ENCODE measurements at places on chromosomes 6 and 20.
A peak's percentile ranks its signal among the peaks of the same experiment; 100 is the strongest.

DNA sequence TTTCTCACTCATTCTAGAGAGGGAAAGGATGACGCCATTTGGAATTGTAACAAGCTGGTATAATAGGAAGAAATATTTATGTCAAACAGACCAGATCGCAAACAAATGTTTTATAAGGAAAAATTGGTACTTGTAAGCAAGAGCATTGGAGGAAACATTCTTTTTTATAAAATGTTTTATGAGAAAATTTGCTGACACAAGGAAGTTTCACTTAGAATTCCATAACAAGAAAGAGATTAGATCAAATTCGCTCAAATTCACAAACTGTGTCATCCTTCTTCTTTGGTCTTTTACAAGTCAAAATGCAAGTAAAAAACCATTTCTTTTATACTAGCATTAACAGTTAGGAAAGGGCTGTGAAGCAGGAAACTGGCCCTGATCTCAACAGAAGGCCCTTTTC lies 179.9 kb downstream of the TRDN start:
- DNase-seq, result no peak

GRCh38 chr6:50791900-50792508 lies 26.7 kb upstream of the TFAP2B start:
- DNase-seq, result peak; percentile 50

DNA sequence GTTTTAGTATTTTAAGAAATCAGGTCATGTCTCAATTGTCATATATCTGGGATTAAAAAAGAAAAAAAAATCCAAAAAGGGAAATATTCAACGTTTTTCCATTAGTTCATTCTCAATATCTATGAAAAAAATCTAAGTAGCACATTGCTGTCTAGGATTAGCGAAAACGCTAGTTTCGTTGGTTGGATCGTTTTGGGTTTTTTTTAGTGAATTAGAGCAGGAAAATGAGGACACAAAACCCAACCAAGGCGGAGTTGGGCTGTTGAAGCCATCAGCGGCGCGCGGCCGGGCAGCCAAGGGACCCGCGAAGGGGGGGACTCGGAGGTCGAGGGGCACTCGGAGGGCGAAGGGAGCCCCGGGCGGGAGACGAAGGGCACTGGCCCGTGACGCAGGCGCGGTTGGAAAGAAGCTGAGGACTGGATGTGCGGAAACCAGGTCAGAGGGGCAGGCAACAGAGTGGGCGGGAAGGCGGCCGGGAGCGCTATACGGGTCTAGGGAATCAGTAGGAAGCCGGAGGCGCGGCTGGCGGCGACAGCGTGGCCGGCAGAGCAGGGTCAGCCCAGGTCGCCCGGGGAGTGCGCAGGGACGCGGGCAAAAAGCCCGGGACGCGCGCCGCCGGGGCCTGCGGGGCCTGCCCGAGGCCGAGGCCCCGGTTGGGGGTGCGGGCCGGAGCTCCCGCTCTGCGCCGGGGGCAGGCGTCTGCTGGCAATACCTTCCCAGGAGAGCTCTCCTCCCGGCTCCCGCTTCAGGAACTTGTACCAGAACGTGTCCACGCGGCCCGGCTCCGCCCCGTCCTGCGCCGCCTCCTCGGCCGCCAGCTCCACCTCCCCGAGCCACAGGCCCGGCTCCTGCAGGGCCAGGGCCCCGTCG lies 599 bp downstream of the EPM2A start:
- peak; percentile 89 for DNase-seq

- DNase-seq, result no peak
These were observed at the start of gene CRISP3 for GRCh38 chr6:49744259-49744658. Gene CRISP3, minus strand, starts transcription at chr6:49744388. Its CDS starts 21 bp downstream, at chr6:49744367.

DNA sequence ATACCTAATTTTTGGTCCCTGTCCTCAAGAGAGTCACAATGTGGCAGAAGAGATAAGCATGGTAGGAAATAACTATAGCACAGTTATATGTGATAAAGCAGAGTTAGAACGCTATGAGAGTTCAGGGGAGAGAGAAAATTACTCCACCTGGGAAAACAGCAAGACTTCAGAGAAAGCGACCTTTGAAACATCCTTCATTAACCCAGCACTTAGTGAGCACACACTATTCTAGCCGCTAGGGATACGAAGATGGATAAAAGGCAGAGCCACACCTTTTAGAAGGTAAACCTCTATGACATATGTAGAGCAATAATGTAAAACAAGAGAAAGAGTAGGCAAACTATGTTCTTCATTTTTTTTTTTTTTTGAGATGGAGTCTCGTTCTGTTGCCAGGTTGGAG lies 264.3 kb downstream of the PTPRK start:
- no peak for DNase-seq

DNA sequence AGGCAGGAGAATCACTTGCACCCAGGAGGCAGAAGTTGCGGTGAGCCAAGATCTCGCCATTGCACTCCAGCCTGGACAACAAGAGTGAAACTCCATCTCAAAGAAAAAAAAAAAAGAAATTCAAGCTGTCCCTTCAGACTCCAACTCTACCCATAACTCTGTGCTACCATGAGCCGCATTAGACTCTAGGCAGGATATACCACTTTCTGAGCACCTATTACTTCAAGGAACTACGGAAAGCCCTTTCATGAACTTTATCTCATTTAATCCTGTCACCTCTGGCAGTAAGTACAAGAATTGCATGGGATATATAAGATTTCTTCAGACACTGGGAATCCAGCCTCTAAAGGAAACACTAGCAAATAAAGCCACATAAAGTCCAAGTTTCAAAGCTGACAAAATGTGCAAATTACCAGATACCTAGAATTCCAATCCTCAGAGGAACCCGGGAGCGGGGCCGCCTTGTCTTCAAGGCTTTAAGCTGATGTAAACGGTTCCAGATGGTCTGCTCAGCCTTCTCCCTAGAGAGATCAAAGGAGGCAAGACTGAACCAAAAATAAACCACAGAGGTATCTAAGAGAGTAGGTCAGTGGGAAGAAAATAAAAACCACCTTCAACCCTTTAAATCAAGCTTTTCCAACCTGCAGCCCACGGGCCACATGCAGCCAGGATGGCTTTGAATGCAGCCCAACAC lies 9.4 kb downstream of the CDK5RAP1 start:
- DNase-seq, result no peak

- DNase-seq, result no peak
These were observed 25.8 kb upstream of the TNFRSF21 start for GRCh38 chr6:47335466-47335865.

- no peak for DNase-seq
These were observed 465.2 kb downstream of the MAFB start for GRCh38 chr20:40223810-40224209.

- no peak for DNase-seq
These were observed 86.7 kb downstream of the SCML4 start for GRCh38 chr6:107737397-107737793.

- no peak for DNase-seq
These were observed 1.1 kb downstream of the GNL1 start for GRCh38 chr6:30554962-30555815.

DNA sequence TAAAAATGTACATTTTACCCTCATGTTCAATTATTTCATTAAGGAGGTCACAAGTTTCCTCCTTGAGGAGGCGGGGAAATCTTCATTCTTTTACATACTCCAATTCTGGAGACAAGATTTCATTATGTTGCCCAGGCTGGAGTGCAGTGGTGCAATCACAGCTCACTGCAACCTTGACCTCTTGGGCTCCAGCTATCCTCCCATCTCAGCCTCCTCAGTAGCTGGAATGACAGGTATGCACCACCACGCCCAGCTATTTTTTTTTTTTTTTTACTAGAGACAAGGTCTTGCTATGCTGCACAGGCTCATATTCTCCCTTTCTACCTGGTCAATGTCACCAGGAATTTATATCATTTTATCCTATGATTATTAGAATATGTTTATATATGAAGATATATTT lies 85.8 kb downstream of the FUT9 start:
- no peak for DNase-seq

- DNase-seq, result peak; percentile 6
These were observed 703.5 kb upstream of the CITED2 start for GRCh38 chr6:140077827-140078560.

GRCh38 chr20:6704132-6704861 lies 63.2 kb upstream of the BMP2 start:
- peak; percentile 83 for DNase-seq

DNA sequence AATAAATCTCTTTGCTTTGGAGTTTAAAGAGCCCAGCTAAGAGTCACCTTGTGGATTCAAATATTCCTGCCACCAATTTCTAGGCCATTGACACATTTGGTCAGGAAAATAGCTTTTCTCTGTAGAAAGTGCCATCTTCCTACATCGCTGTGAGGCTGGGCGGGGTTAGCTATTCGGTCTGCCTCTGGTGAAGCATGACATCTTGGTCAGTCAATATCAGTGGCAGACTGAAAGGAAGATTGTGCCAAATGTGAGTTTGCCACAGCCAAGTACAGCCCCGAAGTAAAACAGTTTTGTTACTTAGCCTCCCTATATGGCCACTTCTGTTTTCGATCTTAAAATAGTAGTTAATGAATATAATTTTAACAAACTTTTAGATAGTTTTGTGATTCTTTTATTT lies 65.5 kb upstream of the FABP7 start:
- no peak for DNase-seq

- DNase-seq, result no peak
These were observed 83.8 kb downstream of the FNDC1 start for GRCh38 chr6:159252955-159253508.

DNA sequence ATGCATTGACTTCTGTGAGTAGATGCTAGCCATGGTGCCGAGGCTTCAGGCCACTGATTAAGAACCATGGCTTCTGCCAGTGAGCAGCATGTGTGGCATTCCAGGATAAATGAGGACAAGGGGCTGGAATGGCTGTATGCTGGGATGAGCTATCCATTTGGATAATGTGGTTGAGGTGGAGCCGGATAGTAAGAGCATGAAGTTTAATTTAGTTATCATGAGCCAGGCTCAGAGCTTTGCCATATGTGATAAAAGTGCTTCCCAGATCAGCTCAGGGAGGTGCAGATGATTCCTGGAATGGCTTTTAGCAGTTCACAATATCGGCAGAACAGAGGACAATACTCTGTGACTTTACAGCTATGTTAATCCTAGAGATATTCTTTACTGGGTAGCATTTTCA lies 34.6 kb upstream of the RNF8 start:
- no peak for DNase-seq

DNA sequence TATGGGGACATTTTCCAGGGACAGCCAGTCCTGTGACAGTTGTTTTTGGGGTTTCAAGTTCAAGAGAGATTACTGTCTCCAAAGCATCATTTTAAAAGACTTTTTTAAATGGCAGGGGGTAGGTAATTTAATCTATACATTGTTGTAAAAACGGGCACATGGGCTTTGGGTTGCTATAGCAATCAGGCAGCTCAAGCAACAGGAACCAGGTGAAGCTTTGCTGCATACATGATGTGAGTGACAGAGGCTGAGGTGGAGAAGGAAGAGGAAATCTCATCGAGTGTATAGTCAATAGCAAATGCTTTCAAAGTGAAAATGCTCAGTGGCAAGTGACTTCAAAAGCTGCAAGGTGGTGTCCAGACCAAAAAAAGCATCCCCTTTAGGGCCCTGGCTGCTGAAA lies 277.4 kb upstream of the JAG1 start:
- DNase-seq, result no peak

DNA sequence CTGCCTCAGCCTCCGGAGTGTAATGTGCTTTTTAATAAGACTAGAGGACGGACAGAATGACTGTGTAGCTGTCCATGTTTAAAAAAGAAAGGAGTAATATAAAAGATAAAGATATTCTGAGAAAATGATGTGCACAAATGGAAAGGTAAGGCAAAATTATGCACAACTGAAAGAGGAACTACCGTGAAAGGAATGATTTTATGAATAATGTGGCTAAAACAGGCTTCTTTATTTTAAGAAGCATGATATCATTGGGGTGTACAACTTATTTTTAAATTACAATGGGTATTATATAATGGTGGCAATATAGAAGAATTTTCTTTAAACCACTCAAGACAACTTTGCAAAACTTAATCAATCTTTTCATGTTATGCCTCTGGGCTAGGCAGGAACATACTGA lies 78.1 kb downstream of the FIG4 start:
- no peak for DNase-seq

DNA sequence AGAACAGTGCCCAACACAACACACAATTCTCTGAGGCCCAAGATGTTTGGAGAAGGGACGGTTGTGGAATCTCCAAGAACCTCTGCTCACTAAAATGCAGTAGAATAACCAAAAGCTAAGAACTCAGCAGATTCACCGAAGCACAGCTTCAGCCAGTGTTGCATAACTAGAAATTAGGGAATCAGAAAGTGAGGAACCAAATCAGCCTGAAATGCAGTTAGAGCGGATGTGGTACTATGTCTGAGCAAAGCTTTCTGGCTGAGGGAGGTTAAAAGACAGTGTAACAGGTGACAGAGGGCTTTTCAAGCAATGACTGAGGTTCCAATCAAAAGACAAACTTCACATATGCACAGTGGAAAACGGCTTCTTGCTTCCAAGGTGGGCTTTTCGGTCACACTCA lies 197.9 kb upstream of the KCNK16 start:
- no peak for DNase-seq

- DNase-seq, result no peak
These were observed 54.3 kb downstream of the MKKS start for GRCh38 chr20:10379761-10380160.

- DNase-seq, result peak; percentile 57
These were observed 126.9 kb upstream of the TIAM2 start for GRCh38 chr6:154868143-154868594.

GRCh38 chr6:21856844-21857243 lies 263.3 kb downstream of the SOX4 start:
- DNase-seq, result no peak

GRCh38 chr6:53295176-53295575 lies 53.6 kb downstream of the ELOVL5 start:
- no peak for DNase-seq
